ENCODE measurements at places on chromosomes 3 and 15. TPM values are rescaled to one million over a fixed set of nuclear protein-coding genes. Genes with fewer than 3 reads are reported as not detected.
A peak's percentile ranks its signal among the peaks of the same experiment; 100 is the strongest.

DNA sequence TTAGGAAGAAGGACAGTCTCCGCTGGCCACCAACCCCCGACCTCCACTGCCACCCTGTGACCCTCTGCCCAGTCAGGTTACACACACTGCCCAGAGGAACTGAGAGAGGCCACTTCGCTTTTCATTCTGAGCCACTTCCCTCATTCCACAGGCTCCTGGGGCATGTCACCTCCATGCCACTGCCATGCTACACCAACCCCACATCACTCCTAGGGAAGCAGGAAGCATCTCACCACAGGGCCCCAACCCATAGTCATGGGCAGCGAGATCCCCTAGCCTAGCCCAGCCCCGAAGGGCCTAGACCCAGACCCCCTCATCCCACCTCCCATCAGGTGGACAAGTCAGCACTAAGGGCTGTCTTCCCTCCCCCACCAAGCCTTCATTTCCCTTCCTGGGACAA lies 1.4 kb downstream of the PLCB2 start:
- H3K4me1 ChIP-seq = no peaks in the 10 kb centered on the region

The CCR9 gene
- total RNA-seq = not detected

The APH1B gene
- 2.8 TPM for total RNA-seq

The LAMB2 gene
- 365 TPM for total RNA-seq

GRCh38 chr3:142152384-142152783 lies 3.0 kb upstream of the TFDP2 start:
- no peaks in the 10 kb centered on the region for H3K27me3 ChIP-seq
- no peak overlapping the region for H3K4me3 ChIP-seq
- peak; percentile 6 for DNase-seq
- no peaks in the 10 kb centered on the region for H3K36me3 ChIP-seq
- no peak overlapping the region for H3K27ac ChIP-seq
- peaks cover 5% of the 10 kb centered on the region for H3K4me1 ChIP-seq

- H3K4me1 ChIP-seq = no peaks in the 10 kb centered on the region
- no peak overlapping the region for H3K4me3 ChIP-seq
- 0 out of 2 replicates have a peak, but pooled peaks cover 8% of the 10 kb centered on the region for H3K27me3 ChIP-seq
- no peak overlapping the region for H3K27ac ChIP-seq
Measured at GRCh38 chr15:66224946-66225345, 28.6 kb downstream of the MEGF11 start.

DNA sequence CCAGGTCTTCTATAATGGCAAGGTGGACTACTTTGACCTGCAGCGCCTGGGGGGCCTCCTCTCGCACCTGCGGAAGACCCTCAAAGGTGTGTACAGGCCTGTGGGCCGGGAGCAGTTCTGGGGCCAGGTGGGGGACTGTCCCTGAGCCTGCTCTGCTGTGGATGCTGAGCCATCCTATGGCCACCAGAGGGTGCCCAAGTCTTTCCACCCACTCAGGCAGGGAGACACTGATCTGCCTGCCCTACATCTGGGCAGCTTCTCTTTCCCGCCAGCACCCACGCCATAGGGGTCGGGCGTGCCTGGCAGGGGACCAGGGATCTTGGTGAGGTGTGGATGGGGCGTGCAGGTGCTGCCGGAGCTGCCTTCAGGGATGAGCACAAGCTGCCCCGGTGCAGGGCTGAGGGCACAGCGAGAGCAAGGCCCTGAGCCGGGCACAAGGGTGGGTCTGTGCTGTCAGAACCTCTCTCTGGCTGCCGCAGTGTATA lies 14.1 kb downstream of the RNF123 start:
- no peaks in the 10 kb centered on the region for H3K27me3 ChIP-seq
- no peak overlapping the region for H3K4me3 ChIP-seq
- peak; percentile 81 for DNase-seq
- no peak overlapping the region for H3K27ac ChIP-seq
- H3K36me3 ChIP-seq = peaks cover 10% of the 10 kb centered on the region
- H3K4me1 ChIP-seq = no peaks in the 10 kb centered on the region

GRCh38 chr3:127614928-127615589 lies 13.9 kb upstream of the PODXL2 start:
- no peak for DNase-seq
- H3K27me3 ChIP-seq = no peaks in the 10 kb centered on the region
- no peak overlapping the region for H3K27ac ChIP-seq
- H3K4me3 ChIP-seq = no peak overlapping the region
- H3K36me3 ChIP-seq = peaks cover 44% of the 10 kb centered on the region

DNA sequence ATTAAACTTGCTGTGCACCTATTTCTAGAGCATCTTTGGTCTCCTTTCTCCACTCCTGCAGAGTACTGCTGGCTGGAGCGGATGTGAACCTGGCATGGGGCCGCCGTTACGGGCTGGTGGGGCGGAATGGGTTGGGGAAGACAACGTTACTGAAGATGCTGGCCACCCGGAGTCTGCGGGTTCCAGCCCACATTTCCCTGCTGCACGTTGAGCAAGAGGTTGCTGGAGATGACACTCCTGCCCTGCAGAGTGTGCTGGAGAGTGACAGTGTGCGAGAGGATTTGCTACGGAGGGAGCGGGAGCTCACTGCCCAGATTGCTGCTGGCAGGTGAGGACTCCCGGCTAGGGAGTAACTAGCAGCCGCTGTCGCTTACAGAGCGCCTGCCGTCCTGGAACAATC lies 2.1 kb downstream of the ABCF3 start:
- no peak overlapping the region for H3K27ac ChIP-seq
- no peaks in the 10 kb centered on the region for H3K27me3 ChIP-seq
- H3K4me3 ChIP-seq = no peak overlapping the region
- peaks cover 17% of the 10 kb centered on the region for H3K4me1 ChIP-seq
- peaks cover 64% of the 10 kb centered on the region for H3K36me3 ChIP-seq
- no peak for DNase-seq

The IMP3 gene
- 92.6 TPM for total RNA-seq

GRCh38 chr3:188453431-188454384 lies 299.8 kb downstream of the LPP start:
- H3K27ac ChIP-seq = no peak overlapping the region
- H3K27me3 ChIP-seq = no peaks in the 10 kb centered on the region
- no peak overlapping the region for H3K4me3 ChIP-seq
- no peaks in the 10 kb centered on the region for H3K36me3 ChIP-seq
- no peaks in the 10 kb centered on the region for H3K4me1 ChIP-seq
- no peak for DNase-seq

The CPB1 gene
- not detected for total RNA-seq

DNA sequence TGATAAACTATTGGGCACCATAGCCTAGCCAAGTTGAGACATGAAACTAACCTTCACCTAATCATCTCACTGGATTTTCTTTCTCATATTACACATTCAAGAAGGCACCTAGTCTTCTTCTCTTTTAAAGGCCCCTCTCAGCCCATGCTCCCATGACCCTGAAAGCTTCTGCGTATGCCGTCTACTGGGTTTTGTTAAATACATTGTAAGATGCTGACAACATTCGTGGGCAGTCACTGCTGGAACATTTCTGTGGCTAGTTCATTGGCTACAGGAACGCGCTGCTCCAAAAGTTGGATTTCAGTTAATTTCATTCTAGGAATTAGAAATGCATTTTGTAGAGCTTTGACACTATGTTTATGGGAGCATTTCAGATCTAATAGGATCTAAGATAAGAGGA lies 52.3 kb upstream of the CHD2 start:
- H3K36me3 ChIP-seq = no peaks in the 10 kb centered on the region
- DNase-seq = no peak
- H3K27ac ChIP-seq = no peak overlapping the region
- H3K4me1 ChIP-seq = peaks cover 5% of the 10 kb centered on the region
- H3K4me3 ChIP-seq = no peak overlapping the region
- no peaks in the 10 kb centered on the region for H3K27me3 ChIP-seq

The NPAP1 gene
- total RNA-seq = not detected

GRCh38 chr3:58536501-58537411 lies at the start of gene ACOX2:
ACOX2 (minus strand) TSS chr3:58537190; CDS start chr3:58535106, 2,084 bp downstream.
- no peak for DNase-seq
- H3K4me1 ChIP-seq = peaks cover 4% of the 10 kb centered on the region
- no peak within 1 kb of the TSS for H3K4me3 ChIP-seq
- no peaks in the 10 kb centered on the region for H3K36me3 ChIP-seq
- H3K27ac ChIP-seq = no peak within 1 kb of the TSS

The ARPP21 gene
- not detected for total RNA-seq

DNA sequence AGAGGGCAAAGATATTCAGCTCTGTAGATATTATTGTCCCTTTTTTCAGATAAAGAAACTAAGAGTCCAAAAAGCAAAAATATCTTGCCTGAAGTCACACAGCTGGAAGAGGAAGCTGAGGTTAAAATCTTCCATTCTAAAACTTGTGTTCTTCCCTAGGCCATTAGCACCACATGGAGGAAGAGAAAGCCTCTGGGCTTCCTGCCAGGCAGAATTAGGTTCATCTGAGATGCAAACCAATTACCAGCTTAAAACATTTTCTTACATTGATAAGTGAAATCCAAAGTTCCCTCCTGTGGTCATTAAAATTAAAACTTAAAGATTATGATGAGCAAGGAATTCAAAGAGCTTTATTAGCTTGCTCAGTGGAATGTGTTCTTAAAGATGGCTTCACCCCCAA lies 235.3 kb upstream of the SETMAR start:
- H3K4me1 ChIP-seq = no peaks in the 10 kb centered on the region
- no peaks in the 10 kb centered on the region for H3K36me3 ChIP-seq
- no peak overlapping the region for H3K4me3 ChIP-seq
- no peak overlapping the region for H3K27ac ChIP-seq

GRCh38 chr15:78795043-78795442 lies 16.2 kb downstream of the ADAMTS7 start:
- no peak overlapping the region for H3K27ac ChIP-seq
- peaks cover 13% of the 10 kb centered on the region for H3K4me1 ChIP-seq
- no peaks in the 10 kb centered on the region for H3K36me3 ChIP-seq
- no peak overlapping the region for H3K4me3 ChIP-seq

The A4GNT gene
- not detected for total RNA-seq

DNA sequence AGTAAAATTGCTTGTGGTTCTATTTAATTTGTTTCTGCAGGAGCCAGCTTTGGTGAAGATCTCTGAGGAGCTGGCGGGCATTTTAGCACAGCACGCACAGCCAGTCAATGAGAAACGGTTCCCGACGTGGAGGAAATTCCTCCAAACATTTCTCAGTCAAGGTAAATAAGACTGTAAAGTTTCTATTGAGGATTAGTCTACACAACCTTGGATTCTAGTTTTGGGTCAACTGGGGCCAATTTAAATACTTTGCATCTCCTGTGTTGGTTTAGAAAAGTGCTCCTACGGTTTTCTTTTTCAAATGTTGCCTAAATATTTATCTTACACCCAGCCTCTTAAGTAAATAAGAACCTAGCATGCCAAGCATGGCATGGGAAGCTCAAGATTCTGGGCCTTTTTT lies 104.0 kb upstream of the C15orf61 start:
- no peak overlapping the region for H3K4me3 ChIP-seq
- DNase-seq = no peak
- H3K4me1 ChIP-seq = peaks cover 8% of the 10 kb centered on the region
- H3K36me3 ChIP-seq = no peaks in the 10 kb centered on the region
- no peak overlapping the region for H3K27ac ChIP-seq

DNA sequence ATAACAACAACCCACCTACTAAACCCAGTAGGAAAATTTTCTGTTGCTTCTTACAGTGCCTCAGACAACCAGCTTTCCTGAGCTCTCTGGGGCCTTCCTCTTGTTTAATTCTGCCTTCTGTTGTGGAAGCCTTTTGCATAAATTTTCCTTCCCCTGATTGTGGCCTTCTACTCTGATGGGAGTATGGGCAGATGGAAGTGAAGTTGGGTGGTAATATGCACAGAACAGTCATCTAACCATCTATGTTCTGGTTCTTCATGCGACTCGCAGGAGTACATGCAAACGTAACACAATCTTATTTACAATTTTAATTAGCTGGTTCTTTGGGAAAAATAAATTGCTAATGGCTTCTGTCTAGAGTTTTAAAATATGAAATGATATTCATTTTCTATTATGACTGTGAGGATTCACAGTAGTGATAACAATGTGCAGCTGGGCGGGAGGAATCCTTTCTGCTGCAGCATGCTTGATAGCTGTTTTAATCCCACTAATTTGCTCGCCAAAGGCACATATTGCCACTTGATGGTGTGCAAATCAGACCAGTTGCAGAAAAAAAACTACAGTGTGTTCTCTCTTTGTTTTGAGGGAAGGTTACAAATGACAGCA lies 311.5 kb upstream of the ROPN1 start:
- H3K36me3 ChIP-seq = no peaks in the 10 kb centered on the region
- H3K27ac ChIP-seq = no peak overlapping the region
- H3K4me3 ChIP-seq = no peak overlapping the region

GRCh38 chr15:78397382-78397781 lies 40.6 kb upstream of the IREB2 start:
- no peak overlapping the region for H3K4me3 ChIP-seq
- H3K4me1 ChIP-seq = no peaks in the 10 kb centered on the region
- no peak overlapping the region for H3K27ac ChIP-seq
- H3K27me3 ChIP-seq = no peaks in the 10 kb centered on the region
- DNase-seq = no peak

DNA sequence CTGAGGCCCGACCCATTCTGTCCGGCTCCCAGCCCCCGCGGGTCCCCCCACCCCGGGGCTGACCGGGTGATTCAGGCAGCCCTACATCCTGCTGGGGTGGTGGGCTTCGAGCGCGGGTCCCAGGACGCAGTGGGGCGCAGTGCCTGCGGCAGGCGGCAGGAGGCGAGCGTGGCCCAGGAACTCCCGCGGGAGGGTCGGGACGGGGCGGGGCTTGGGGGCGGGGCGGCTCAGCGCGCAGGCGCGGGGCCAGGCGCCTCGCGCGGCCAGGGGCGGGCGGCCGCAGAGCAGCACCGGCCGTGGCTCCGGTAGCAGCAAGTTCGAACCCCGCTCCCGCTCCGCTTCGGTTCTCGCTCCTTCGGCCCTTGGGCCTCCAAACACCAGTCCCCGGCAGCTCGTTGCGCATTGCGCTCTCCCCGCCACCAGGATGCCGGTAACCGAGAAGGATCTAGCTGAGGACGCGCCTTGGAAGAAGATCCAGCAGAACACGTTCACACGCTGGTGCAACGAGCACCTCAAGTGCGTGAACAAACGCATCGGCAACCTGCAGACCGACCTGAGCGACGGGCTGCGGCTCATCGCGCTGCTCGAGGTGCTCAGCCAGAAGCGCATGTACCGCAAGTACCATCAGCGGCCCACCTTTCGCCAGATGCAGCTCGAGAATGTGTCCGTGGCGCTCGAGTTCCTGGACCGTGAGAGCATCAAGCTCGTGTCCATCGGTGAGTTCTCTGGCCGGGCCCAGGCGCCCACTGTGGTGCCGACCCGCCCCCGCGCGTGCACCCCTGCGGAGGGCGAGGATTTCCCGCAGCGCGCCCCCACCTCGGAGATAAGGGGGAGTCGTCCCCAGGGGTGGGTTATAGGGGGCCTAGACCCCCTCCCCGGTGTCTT lies at the start of gene FLNB:
TSS of gene FLNB (plus strand) at position 282 of the 885 bp plus-strand sequence. CDS start at position 425, 143 bp downstream.
- peak within 1 kb of the TSS; percentile 66 for H3K27ac ChIP-seq
- no peaks in the 10 kb centered on the region for H3K27me3 ChIP-seq

The SH3GL3 gene
- total RNA-seq = 3.6 TPM

The ALDH1A2 gene
- total RNA-seq = 2.2 TPM

DNA sequence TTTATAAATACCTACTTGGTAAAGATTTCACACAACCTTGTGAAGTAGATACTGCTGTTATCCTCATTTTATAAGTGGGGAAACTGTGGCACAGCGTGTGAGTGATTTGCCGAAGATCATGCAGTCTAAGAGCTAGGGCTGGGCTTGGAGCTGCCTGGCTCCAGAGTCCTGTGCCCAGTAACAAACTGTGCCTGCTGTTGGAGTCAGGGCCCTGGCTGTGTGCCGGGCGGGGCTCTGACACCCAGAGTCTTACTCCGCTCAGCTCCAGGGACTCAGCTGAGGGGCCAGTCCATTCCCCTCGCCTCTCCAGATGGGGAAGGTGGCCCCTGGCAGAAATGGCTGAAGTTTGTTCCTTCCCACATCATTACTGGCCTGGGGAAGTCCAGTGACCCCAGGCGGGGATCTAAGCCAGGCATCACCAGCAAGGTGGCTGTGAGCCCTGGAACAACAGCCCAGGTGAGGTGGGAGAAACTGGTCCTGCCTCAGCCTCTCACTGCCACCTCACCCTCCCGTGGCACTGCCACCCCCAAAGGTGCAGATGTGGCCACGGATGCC lies 17.3 kb upstream of the PLXNA1 start:
- no peaks in the 10 kb centered on the region for H3K27me3 ChIP-seq
- DNase-seq = no peak
- H3K27ac ChIP-seq = no peak overlapping the region
- H3K4me3 ChIP-seq = no peak overlapping the region
- H3K36me3 ChIP-seq = no peaks in the 10 kb centered on the region
